AG09309 (cell line): ENCODE measurements at places on chromosomes 2 and 18.

DNA sequence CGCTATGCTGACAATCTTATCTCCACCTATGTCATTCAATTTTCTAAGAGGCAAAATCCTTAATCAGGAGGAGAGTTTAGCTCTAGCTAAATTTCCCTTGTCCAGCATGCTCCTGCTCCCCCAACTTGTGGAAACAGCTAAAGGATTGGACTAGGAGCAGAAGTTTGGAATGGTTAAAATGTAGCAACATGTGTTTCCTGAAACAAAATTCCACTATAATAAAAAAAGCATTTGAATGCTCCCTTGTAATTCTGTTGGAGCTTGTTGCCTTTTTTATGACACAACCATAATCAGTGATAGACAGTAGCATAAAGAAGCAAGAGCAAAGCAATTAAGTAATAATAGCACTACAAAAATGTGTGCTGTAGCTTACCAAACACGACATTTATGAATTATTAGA, 6.9 kb downstream of the ACTR3 start:
- no peak for DNase-seq

DNA sequence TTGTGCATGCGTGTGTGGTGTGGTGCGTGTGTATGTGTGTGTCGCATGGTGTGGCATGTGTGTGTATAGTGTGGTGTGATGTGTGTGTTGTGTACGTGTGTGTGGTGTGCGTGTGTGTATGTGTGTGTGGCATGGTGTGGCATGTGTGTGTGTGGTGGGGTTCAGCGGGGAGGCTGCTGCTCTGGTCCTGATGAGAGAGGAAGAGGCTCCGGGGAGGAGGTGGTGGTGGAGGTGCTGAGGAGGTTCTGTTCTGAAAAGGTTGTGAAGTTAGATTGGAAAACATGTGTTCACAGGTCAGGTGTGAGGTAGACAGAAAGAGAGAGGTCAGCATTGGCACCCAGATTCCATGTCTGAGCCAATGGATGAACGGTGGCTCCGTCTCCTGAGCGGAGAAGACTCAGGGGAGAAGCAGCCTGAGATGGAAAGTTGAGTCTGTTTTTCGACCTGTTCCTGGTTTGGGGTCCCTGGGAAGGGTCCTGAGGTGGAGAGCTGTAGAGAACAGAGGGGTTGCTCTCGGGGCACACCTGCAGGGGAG, 67.2 kb upstream of the HDAC4 start:
- no peak for DNase-seq

GRCh38 chr2:17162713-17163112, 355.5 kb downstream of the RAD51AP2 start:
- DNase-seq = no peak

DNA sequence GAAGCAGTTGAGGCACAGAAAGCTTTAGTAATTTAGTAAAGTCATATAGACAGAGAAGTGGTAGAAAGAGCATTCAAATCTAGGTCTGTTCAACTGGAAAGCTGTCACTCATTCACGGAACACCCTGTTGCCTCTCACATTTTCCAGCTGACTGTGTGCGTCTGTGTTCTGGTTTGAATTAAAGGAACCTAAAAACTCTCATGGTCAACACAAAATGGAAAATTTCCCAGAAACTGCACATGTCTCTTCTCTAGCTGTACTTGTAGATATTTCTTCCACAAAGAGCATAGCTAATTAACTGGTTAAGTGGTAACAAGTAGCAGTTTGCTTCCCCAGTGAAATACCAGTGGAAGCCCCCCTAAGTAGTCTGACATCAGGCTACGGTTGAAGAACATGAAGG, 390.8 kb downstream of the TGIF1 start:
- no peak for DNase-seq

GRCh38 chr2:170180031-170180566, 2.2 kb downstream of the MYO3B start:
- no peak for DNase-seq

- DNase-seq = no peak
Measured at GRCh38 chr2:59463426-59463825, 1090.0 kb downstream of the BCL11A start.

DNA sequence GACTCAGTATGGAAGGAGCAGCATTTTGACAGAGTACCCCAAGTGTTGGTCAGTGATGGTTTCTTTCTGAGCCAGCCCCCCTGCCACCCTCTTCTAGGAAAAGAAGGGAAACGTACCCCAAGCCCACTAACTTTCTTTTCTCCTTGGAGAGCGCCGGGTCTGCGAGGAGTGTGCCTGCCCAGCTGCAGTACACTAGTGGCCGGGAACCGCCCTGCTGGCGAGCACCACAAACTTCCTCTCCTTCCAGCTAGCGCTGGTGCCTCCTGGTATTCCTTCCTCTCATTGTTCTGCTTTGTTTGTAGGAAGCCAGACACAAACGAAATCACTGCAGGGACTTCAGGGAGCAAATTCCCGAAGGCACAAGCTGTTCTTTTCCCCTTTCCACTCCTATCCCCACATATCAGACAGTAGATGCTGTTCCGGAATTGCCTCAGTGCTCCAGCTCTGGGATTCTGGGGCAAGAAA, 1.8 kb downstream of the CCDC85A start:
- no peak for DNase-seq

DNA sequence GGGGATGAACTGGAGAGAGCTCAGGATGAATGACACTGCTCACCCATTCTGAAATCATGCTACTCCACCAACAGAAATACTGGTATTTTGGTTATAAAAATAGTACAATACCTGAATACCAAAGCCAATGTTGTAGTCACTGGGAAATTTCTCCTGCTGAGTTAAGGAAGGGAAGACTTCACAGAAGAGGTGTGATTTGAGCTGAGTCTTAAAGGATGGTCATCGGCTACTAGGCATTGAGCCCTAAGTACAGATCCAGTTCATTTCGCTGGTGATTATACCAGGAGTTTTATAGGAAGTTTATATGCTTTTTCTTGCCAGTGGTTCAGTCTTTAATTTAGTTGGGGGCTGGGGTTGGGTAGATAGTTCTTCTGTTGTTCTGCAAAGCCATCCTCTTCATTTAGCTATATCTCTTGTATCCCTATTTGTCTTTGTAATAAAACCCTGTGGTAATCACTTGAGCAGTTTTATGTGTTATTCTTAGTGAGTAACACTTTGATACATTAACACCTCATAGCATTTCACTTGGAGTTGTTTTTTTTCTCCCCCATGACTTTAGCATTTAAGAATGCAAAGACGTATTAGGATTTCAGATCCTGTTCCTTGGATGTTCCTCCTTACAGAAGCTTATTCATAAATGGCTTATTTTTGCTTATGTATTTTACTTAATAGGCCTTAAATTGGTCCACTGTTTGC, 239.9 kb upstream of the FOSL2 start:
- DNase-seq = no peak

DNA sequence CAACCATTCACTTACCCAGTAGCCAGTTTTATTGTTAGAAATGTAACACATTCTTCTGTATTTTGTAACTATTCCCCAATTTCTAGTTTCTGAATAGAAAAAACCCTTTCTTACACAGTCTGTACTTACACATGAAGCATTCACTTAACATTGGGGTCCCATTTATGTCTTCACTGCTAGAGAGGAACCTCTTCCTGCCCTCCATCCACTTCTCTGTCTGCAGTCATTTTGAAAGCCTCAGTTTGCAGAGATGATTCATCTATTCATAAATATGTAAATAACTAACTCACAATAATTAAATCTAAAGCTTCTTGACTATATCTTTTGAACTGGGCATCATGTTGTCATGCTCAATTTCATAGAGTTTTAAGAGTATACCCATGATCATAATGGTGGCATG, 55.9 kb downstream of the ZRANB3 start:
- DNase-seq = no peak

DNA sequence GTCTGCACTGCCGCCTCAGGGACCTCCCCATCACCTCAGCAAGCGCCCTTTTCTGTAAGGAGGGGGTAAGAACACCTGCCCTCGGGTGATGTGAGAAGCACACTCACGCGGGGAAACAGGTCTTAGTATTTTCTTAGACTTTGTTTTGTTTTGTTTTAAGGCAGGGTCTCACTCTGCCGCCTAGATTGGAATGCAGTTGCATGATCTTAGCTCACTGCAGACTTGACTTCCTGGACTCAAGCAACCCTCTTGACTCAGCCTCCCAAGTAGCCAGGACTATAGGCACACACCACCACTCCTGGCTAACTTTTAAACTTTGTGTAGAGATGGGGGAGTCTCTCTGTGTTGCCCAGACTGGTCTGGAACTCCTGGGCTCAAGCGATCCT, 37.1 kb downstream of the RAMP1 start:
- no peak for DNase-seq

- DNase-seq = no peak
Measured at GRCh38 chr2:134189009-134189720, 64.7 kb upstream of the MGAT5 start.

GRCh38 chr2:10884574-10884975, 27.2 kb upstream of the KCNF1 start:
- no peak for DNase-seq

DNA sequence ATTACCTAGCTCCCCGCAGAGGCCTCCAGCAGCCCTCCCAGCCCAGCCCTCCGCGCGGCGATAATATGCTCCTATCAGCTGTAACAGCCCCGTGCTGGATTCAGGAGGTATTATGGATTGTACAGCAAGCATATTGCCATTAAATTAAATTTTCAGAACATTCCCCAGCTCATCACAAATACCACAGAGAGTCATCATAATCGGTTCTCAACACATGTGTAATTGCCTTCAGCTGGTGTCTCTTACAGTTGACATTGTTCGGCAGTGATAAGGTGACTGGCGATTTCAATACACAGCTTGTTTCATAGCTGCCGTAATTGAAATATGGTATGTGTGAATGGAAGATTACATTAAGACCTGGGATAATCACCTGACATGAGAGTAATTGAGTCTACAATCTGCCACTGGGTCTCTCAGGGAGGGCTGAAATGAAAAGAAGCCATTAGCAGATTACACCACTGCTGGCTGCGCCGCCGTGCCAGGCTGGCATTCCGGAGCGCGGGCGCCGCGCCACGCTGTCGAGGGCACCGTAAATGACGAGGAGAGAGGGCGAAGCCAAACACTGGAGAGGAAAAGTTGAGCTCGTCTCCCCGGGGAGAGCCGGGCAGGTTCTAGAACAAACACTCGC, 549.4 kb upstream of the SALL3 start:
- DNase-seq = no peak

- no peak for DNase-seq
Measured at GRCh38 chr2:46339676-46340459, 42.7 kb downstream of the EPAS1 start.

DNA sequence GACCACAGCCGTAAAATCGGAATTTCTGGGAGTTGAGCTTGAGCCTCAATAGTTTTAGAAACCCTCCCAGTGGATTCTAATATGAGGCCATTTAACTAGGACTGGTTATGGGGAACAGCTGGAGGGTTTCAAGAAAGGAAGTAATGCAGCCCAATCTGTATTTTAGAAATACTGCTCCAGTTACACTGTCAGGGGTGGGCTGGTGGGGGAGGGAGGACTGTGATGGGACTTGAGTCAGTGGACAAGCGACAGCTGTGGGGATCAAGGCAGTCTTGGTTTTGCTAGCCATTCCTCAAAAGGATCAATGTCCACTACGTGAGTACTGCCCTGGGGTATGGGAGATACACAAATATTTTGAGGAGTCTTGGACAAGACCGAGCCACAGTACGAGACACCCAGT, 34.8 kb downstream of the ASB1 start:
- DNase-seq = no peak

- no peak for DNase-seq
Measured at GRCh38 chr2:174071321-174071720, 106.1 kb upstream of the SP3 start.

DNA sequence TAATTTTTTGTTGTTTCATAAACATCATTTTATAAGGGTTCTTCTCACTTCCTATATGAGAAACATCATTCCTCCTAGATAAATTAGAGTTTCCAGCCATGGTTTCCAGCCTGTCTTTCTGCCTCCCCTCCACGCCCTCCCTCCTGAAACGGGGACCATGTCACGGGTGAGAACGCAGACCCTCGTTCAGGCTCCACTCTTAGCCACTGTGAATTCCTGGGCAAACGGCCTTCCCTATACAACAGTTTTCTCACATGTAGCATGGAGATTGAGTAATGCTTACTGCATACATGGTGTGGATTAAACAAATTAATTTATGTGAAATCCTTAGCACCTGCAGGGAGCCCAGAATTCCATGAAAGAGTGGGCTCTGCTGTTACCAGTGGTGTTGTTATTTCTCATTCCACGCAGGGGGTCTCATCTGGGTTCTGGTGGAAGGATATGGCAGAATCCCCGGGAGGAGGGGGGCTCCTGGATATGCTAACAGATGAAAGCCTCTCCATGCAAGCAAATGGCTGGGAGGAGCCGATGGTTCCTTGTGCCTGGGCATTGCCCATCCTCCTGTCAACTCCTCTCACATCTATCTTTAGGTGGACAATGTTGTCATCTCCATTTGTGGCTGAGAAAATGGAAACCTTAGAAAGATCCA, 54.0 kb upstream of the TWIST2 start:
- DNase-seq = no peak

DNA sequence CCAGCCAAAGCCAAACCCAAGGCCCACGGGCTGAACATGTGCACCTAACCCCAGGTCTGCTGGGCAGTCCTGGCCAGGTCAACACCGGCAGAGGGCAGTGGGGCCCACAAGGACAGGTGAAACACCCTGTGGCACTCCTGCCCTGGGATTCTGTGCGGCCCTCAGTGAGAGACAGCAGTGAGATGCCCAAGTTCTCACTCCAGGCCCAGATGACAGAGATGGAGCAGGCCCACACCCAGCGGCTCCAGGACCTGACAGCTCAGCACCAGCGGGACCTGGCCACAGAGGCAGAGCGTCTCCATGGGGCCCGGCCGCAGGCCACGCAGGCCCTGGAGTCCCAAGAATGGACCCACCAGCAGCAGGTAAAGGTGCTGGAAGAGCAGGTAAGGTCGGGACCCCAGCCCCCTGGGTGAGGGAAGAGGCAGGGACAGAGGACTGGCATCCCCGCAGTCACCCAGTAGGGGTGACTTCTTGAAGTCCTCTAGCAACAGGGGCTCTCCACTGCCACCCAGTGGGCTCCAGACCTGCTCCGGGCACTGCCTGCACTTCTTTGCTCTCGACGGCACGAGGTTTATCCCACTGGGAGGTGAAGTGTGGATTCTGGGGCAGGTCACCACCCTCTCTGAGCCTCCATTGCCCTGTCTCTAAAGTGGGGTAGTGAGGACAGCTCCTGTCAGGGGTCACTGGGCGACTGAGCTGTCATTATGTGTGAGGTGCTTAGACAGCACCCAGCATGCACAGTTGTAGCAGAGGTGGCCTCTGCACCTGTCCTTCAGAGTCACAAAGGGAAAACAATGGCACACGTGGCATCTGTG, 8.8 kb upstream of the SNED1 start:
- DNase-seq = no peak

DNA sequence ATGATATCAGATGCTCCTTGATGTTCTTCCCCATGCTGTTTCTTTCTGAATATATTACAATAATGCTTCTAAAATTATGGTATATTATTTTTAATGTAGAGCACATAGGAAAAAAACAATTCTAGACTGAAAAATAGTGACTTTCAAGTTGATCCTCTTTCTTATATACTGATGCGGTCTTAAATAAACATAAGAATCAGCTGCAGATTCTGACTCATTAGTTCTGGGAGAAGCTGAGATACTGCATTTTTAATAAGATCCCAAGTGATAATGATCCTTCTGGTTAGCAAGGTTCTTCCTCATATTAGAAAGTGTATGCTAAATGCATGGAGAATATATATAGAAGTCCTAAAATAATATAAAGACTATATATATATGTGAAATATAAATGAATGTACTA, 124.9 kb downstream of the XIRP2 start:
- no peak for DNase-seq

- no peak for DNase-seq
Measured at GRCh38 chr2:3142961-3143571, 234.6 kb downstream of the EIPR1 start.

- DNase-seq = no peak
Measured at GRCh38 chr18:25335062-25335461, 16.9 kb downstream of the ZNF521 start.
